ENCODE measurements at places on chromosomes 6 and 20.
A peak's percentile ranks its signal among the peaks of the same experiment; 100 is the strongest.

- peak; percentile 27 for DNase-seq
These were observed 200.5 kb downstream of the SMOC2 start for GRCh38 chr6:168641446-168641845.

- peak; percentile 88 for DNase-seq
These were observed 24.0 kb downstream of the FGD2 start for GRCh38 chr6:37029249-37029971.

DNA sequence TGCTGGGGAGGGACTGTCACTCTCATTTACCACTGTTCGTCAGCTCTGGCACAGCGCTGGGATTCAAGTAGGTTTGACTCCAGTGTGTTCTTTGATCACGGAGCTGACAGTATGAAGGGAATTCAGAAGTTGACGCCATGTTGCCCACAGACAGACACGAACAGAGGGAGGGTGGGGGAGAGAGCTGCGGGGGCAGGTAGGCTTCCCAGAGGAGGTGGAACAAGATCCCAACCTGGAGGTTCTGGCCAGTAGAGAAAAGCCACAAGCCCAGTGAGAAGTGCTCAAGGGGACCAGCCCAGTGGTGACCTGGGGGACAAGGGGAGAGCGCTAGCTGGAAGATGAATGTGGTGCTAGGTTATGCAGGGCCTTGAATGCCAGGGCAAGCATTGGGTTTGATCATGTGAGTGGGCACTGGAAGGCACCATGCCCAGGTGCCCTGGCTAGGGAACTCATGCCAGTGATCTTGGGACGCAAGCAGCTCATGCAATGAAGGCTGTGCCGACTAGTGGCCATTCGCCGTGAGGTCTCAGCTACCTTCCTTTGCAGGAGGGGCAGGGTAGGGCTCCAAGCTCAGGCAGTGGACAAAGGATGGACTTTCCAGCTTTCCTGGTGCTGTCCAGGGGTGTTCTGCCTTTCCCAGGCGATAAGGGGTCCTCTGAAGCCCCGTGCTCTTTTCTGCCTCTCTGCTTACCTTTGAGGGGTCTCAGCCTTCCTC is 50.4 kb upstream of the APCDD1L start:
- DNase-seq, result no peak

- no peak for DNase-seq
These were observed 46.6 kb downstream of the PRSS35 start for GRCh38 chr6:83558975-83559374.

DNA sequence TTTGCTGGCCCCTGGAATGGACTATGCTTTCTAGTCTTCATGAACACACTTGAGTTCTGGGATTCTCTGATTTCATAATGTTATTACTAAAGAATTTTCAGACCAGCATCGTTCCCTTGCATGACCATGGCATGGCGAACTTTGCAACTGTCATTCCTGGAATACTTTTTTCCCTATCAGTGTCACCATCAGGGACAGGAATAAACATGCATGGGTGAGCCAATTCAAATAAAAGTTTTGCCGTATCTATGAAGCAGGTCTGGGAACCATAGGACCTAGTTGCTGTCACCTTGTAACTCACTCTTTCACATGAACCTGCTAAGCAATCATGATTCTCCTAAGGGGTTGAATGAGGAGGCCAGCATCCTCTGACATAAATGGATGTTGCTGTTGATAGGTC is 68.2 kb upstream of the AGPAT4 start:
- no peak for DNase-seq
